ENCODE measurements at places on chromosomes 5 and 9.

DNA sequence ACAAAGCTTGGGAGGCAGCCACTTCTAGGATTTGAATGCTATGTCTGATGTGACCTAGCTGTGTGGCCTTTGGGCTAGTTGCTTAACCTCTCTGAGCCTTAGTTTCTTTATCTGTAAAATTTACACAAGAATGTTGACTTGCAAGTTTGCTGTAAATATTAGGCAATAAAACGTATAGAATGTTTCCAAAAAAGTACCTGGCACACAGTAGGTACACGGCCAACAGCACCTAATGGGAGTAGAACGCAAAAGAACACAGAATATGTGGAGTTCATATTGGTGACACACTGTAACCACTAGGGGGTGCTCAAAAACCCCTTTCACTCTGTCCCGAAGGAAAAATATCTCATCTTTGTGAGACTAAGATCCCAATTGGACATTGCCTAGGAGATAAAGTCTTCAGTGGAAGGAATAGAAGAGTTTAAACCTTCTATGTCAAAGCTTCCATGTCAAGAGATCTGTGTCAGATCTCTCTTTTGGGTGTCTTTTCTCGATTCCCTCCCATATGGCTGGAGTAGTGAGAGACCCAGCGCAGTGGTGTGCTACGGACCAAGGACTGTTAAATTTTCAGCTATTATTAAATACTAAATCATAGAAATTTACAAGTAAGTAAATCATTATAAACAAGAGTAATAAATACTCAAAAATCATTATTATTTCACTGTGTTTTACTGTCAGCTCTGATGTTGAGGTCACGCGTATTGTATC is 145.4 kb upstream of the RAD23B start:
- DNase-seq, result no peak

- DNase-seq, result no peak
These were observed 72.3 kb downstream of the ZNF366 start for GRCh38 chr5:72434781-72435437.

DNA sequence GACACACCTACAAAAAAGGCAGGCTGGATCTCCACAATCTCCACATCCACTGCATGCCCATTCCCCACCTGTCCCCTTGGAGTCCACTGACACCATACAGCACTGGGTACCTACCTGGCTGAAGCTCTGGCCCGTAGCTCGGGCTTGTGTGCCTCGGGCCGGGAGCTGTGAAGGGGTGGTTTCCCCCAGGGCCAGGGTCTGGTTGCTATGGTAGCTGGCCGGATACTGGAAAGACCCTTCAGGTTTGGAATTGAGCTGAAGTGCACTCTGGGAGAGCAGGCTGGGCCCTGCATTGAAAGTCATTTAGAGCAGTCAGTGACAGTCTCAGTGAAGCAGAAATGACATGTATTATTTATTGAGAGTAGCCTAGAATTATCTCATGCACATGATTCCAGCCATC is 507.3 kb downstream of the CTNND2 start:
- no peak for DNase-seq

DNA sequence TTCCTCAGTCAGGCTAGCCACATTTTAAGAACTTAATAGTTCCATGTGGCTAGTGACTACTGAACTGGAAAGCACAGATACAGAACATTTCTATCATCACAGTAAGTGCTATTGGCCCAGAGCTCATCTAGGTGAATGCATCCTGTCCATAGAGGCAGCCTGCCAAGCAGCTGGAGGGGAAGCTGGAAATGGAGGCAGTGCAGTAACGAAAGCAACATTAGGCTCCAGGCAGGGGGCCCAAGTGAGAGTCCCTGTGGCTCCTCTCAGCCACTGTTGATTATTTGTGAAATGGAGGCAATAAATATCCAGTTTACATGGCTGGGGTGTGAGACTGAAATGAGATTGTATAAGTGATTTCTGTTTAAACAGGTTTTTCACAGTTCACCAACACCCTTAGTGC is 227.2 kb upstream of the KLF9 start:
- no peak for DNase-seq

GRCh38 chr5:14413331-14413750 is 168.3 kb upstream of the OTULINL start:
- no peak for DNase-seq

DNA sequence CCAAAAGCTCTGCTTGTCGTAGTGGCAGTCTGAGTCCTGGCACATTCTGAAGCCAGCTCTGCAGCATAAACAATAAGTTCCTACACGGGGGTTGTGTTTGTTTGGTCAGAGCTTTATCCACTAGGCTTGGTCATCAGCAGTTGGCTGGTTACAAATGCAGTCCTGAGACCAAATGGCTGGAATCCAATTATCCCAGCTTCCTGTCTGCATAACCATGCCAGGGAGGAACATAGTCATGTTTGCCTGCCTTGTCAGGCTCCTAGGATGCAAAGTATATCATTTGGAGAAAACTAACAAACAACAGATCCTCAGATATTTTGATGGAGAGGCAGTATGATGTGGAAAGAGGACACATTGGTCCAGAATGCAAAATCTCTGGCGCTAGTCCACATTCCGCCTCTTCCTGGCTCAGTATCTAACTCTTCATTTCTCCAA is 85.8 kb downstream of the FBXO38 start:
- DNase-seq, result no peak

GRCh38 chr5:24773261-24773660 is 128.5 kb upstream of the CDH10 start:
- DNase-seq, result no peak

DNA sequence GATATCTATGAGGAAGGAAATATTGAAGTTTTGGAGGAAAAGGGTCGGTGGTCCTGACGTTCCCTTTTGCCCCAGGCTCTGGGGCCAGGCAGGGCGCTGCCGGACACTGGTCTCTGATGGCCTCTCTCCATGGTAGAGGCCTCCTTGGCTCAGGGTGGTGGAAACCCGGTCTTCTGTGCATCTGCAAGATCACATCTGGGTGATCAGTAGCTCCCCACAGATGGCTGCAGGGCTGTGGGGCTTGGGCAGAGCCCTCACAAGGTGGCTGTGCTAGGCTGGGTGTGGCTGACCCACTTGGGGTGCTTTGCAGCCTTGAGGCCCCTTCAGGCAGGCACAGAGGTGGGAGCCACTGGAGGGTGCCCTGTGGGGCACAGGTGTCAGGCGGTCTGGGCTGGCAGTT is 53.9 kb upstream of the RNU6ATAC start:
- no peak for DNase-seq

- no peak for DNase-seq
These were observed 21.8 kb downstream of the IRF1 start for GRCh38 chr5:132468656-132469379.

GRCh38 chr9:97852399-97853055 is 499 bp upstream of the FOXE1 start:
- no peak for DNase-seq

DNA sequence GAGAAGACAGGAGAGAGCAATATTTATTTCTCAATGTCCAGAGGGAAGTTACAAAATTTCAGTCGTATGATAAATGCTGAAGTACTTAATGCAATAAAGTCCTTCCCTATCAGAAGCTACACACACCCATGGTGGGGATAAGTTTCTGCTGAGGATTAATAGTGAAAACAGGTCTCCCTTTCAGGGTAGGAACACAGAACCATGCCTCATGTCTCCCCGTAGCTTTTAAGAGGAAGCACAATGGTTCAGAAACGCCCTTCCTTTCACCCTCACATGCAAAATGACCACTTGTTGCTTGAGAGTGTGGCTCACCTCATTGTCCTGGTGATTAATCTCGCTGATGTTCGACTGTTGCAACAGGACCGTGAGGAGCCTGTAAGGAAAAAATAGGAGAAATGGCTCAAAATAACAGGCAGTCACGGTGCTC is 73.6 kb downstream of the ANKRD55 start:
- DNase-seq, result no peak

- peak; percentile 80 for DNase-seq
These were observed 10.6 kb upstream of the CSNK1A1 start for GRCh38 chr5:149561848-149562247.

GRCh38 chr5:82147860-82148573 is 130.1 kb downstream of the RPS23 start:
- peak; percentile 22 for DNase-seq

DNA sequence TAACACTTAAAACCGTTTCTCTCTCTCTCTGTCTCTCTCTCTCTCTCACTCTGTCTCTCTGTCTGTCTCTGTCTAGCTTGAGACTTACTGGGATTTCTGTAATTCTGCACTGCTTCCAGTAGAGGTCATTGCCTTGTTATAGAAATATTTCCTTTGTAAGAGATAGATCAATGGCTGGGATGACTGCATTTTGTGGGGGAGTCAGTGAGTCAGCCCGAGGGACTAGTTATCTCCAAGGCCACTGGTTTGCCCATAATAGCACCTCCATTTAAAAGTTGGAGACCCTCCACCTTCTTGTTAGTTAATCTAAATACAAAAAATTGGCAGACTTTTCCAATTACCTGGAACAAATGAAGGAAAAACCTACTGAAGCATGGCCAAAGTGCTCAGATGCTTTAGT is 547.2 kb downstream of the LRRC70 start:
- no peak for DNase-seq

DNA sequence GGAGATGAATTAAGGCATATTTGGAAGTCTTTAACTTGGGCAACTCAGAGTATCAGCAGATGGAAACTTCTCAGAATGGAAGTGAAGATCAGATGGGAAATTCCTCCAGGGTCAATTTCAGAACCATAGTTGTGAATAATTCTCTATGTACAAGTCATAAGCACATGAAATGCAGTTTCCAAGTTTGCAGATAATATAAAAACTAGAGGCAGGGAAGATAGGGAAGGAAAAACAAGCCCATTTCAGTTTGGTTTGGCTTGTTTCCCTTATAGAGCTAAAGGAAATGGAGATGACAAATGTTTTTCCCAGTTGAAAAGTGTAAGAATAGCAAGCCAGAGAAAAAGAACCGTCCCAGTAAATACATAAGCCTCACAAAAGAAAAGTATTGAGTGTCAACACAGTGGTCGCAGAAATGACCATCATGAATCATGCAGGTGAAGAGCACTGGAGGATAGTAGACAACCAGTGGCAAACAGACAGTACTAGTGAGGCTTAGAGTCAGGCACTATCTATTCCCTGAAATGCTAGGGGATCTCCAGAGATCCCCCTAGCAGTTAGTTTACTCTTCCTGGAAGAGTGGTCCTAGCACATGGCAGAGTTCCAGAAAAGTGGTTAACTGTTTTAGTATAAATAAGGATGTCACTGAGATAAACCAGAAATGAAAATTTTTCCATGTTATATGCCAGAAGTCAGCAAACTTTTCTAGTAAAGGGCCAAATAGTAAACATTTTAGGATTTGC is 245.9 kb downstream of the SAXO1 start:
- DNase-seq, result no peak

DNA sequence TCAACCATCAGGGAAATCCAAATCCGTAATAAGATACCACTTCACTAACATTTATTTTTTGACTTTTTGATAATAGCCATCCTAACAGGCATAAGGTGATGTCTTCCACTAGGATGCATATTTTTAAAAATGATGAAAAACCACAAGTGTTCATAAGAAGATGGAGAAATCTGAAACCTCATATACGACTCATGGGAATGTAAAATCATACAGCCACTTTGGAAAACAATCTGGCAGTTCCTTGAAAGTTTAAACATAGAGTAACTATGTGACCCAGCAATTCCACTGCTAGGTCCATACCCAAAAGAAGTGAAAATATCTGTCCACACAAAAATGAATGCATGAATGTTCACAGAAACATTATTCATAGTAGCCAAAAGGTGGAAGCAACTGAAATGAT is 431.0 kb downstream of the ENC1 start:
- no peak for DNase-seq

DNA sequence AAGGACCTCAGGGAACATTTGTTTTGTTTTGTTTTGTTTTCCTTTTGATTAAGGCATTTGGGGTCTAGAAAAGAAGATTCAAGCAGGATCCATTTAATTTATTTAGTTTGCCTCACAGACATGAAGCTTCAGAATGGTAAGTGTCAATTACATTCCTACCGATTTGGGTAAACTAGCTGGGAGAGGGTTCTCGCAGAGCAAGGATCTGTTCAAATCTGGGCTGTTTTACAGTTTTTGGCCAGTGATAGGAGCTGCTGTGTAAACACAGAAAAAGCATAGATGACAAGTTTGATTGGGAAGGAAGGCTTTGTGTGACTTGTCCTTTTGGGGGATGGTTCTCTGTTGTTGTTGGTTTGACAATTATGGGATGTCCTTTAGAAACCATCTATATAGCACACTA is 470.3 kb upstream of the WWC1 start:
- DNase-seq, result no peak

DNA sequence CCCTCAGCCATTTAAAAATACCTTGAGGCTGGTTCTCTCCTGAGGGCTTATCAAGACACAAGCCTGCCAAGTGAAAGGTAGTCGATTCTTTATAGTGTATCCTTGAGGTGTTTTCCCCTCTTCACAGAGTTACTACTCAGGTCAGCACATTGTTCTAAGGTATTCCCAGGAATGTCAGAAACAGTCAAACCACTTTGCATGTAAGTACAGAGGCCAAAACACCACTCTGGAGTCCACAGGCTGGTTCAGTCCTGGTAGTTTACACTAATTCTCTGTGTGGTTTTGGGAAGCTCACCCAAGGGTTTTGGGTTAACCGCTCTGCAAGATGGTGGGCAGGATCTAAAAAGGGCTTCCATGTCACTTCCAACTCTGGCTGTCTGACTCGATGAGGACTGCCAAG is 162.3 kb upstream of the PPP2R2B start:
- DNase-seq, result no peak

- no peak for DNase-seq
These were observed 39.2 kb downstream of the DMRT1 start for GRCh38 chr9:880725-881124.

GRCh38 chr5:43704243-43704642 is 101.3 kb downstream of the NNT start:
- no peak for DNase-seq

GRCh38 chr9:76323490-76323889 is 70.7 kb downstream of the RFK start:
- no peak for DNase-seq

DNA sequence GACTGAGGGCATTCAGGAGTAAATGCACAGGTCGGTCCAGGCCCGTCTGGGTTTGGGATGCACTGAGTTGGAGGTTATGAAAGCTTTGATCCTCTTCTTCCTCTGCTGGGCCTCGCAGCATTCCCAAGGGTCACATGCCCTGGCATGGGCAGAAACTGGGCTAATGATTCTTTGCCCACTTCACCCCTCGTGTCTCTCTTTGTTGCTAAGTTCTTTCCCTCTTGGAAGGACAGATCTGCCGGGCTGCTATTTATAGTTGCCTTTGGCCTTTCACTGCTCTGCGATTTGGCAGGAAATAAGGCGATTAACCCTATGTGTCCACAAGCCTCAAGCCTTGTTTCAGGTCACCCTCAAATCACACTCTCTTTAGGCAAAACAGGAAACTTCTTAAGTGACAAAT is 66.9 kb downstream of the ENTREP1 start:
- no peak for DNase-seq

All from BJ (cell line).